ENCODE measurements at places on chromosomes 5 and 9.

DNA sequence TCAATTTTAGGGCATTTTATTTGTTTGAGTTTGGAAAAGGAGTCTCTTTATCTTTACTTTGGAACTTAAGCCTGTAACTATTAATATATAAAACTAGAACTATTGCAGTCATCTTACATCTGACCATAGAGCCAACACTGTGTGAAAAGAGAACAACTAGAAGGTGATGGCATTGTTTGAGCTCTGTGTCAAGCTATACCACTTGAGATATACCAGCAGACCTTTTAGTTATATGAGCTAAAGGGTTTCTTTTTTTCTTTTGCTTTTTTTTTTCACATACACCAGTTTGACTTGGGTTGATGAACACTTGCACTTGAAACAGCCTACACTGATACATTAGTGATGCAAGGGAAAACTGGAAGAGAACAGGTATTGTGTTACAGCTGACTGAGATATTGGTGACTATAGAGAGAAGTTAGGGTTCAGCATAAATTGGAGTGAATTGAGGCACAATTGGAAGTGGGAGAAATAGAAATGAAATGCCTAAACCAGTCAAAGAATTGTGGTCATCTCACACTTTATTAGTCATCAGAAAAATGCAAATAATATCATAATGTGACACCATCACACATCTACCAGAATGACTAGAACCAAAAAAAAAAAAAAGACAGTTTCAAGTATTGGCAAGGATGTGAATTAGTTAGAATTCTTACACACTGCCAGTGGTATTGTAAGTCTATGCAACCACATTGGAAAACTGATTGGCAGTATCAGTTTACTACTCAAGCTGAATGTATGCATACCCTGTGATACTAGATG lies 60.9 kb downstream of the ADRB2 start:
- DNase-seq = no peak

GRCh38 chr9:129131300-129132145 lies 20.3 kb downstream of the PTPA start:
- DNase-seq = peak; percentile 71

GRCh38 chr9:70880535-70880934 lies 240.9 kb downstream of the TRPM3 start:
- DNase-seq = no peak

GRCh38 chr9:79120941-79121340 lies 450.8 kb upstream of the TLE4 start:
- no peak for DNase-seq

GRCh38 chr5:10702040-10702629 lies 58.9 kb downstream of the DAP start:
- no peak for DNase-seq

DNA sequence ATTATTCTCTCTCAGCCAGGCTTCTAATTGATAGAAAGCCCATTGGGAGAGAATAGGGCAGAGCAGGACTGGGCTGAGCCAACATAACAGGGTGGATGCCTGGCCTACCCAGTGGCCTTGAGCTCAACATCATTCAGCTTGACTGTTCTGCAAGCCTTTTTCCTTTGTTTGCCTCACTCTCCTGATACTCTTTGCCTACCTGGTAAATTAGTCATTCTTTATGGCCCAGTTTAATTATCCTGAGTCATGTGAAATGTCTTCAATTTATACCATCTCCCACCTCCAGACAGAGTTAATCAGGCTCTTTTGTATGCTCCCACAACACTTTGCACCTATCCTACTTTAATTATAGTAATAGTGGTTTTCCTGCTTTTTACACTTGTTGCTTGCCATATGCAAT lies 13.6 kb downstream of the GLRA1 start:
- no peak for DNase-seq

DNA sequence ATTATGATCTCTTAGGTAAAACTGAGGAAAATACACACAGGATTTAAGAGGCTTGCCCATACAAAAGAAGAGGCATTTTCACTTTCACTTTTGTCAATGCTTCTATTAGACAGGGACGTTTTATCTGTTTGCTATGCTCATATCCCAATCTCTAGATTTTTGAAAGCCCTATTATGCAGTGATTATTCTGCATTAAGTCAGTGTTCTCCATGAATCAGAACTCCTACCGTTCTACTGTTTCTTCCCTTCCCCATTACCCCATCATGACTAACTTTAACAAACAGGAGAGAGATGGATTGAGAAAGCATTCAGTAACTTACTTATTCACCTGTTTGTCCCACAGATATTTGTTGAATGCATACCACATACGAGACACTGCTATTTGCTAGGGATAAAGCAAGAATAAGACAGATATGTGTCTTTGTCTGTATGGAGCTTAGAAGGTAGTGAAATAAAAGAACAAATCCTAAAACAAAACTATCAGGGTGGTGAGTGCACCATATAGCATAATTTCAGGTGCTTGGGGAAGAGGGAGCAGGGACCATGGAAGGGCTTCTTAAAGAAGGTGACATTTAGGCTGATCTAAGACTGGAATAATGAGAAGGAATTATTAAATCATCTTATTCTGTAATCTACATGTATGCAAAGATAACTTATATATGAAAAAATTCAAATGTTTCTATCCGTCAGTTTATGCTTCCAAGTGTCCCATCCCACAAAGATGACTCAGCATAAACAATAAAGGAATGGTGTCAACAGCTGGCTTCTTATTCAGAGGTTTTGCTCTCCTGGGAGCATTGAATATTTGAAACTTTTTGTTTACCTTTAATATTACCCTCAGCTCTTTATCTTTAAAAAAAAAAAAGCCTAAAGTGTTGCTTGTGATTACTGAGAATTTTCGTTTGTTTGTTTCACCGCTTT lies 328.1 kb downstream of the HINT1 start:
- DNase-seq = peak; percentile 17

DNA sequence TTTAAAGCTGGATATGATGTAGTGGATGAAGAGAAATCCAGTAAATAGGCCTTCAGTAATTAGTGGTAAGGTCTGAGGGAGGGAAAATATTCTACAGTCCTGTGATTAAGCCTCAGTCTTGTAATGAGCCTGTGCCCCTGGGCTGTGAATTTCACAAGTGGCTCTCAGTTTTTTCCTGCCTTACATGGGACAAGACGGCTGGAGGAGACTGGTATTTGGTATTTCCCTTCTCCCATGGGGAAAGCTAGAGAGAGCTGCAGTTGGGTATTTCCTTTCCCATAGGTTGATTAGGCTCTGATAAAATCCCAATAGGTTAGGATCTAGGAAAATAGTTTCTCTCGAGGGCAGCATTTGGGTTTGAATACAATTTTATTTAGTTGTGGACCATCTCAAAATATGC lies 62.2 kb upstream of the GNA14 start:
- DNase-seq = no peak

DNA sequence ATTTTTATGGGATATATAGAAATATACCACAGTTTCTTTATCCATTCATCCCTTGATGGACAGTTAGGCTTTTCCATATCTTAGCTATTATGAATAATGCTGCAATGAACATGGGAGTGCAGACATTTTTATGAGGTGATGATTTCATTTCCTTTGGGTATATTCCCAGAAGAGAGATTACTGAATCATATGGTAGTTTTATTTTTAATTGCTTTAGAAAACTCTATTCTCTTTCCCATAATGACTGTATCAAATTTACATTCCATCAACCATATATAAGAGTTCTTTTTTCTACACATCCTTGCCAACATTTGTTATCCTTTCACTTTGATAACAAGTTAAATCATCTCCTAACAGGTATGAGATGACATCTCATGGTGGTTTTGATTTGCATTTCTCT lies 821.6 kb downstream of the TLE1 start:
- no peak for DNase-seq

GRCh38 chr5:14685757-14686156 lies 21.2 kb downstream of the OTULIN start:
- DNase-seq = peak; percentile 66

DNA sequence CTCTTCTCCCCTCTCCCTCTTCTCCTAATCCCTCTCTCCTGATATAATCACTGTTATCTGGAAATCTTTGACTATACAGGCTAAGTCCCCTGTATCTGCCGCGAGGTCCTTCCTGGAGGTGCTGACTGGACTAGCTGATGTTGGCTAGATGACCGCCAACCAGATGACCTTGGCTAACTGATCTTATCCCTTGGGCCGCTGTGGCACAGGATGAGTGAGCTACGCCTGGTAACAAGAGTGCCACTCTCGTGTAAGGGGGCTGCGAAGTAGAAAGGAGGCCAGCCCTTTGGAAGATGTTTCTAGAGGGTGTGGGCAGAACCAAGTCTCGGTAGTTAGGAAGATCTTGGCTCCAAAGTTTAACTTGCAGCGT lies 345 bp upstream of the PRRC1 start:
- no peak for DNase-seq
